SJCRH30 (cell line): ENCODE measurements at places on chromosomes 3 and 15.
A peak's percentile ranks its signal among the peaks of the same experiment; 100 is the strongest.

- DNase-seq: no peak
Observed at GRCh38 chr15:35282965-35283496, 197.9 kb upstream of the NANOGP8 start.

DNA sequence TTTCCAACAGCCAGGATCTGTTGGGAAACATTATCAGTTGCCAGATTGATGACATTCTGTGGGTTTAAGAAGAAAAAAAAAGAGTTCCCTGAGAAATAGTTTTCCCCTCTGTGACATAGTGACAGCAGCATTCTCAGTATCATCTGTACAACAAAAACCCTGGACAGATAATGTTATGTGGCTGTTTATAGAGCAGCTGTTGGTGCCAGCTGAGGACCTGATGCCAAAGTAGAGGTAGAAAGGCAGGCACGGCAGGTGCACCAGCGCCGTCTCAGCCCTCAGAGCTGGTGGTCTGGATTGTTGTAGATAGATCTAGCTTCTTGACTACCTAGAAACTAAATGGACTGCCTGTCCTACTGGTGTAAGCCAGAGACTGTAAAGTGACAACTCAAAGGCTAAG, 56.2 kb upstream of the FILIP1L start:
- no peak for DNase-seq

DNA sequence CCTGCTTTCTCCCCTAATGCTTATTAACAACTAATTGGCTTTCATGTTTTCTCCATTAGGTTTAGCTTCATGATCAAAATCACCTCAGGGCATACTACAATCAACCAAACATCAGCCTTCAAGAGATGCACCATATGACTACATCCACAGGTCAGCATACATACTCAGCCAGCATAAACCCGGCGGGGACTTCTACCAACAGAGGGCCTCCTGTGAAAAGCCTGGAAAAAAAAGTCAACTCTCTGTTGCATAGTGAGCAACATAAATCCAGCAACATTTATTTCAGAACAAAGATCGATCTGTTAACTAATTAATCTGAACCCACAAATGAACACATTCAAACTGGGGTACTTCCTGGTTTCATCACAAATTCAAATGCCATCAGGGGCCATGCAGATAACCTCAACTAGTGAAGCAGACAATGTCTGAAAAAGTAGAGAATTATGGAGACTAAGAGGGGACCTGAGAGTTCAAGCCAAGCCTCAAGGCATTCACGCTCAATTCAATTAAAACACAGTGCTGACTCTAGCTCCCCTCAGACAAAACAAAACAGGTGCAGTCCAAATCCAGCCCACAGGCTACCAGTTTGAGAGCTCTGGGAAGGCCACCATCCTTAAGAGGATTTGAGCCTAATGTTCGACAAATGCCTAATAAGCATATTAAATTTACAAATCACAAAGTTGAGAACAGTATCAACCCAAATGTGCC, 124.5 kb downstream of the MAGI1 start:
- peak; percentile 82 for DNase-seq

GRCh38 chr3:21477541-21478288, 273.3 kb downstream of the ZNF385D start:
- DNase-seq: no peak

DNA sequence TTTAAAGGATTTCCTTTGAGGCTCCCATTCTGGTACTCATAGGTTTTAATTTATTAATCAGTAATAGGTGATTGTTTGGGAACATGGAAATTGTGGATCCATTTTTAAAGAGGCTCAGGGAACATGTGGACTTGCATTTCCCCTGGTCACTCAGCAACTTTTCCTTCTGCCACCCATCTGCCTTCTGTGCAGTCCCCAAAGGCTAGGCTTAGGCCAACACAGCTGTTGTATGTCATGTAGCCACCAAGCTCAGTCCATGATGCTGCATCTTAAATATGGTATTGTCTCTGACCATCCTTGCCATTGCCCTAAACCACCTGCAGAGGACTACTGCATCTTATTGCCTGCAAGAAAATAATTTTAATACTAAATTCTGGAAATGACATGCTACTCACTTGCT, 416.7 kb upstream of the SEMA6D start:
- peak; percentile 61 for DNase-seq

DNA sequence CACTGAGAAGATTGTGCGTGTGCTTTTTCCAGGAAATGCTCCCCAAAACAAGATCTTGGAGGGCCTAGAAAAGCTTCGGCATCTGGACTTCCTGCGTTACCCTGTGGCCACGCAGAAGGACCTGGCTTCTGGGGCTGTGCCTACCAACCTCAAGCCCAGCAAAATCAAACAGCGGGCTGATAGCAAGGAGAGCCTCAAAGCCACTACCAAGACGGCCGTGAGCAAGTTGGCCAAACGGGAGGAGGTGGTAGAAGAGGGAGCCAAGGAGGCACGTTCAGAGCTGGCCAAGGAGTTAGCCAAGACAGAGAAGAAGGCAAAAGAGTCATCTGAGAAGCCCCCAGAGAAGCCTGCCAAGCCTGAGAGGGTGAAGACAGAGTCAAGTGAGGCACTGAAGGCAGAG, 4.8 kb downstream of the MAP1A start:
- DNase-seq: no peak

DNA sequence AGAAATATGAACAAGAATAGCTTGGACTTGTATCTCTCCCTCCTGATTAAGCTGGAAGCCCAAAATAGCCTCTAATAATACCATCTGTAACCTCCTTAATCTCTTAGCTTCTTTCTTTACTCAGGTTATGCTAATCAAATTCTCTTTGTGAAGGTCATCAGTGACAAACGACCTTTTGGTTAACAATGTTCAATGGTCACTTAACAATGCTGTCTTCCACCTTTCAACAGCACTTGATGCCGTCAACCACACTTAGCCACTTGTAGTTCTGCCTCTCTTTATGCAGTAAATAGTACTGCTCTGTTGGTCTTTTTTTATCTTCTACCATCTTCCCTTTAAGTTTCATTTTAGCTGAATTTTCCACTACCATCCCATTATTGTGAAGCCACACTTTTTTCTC, 476.6 kb upstream of the TGFBR2 start:
- no peak for DNase-seq

GRCh38 chr15:57607570-57608000, 15.9 kb downstream of the MYZAP start:
- DNase-seq: no peak

DNA sequence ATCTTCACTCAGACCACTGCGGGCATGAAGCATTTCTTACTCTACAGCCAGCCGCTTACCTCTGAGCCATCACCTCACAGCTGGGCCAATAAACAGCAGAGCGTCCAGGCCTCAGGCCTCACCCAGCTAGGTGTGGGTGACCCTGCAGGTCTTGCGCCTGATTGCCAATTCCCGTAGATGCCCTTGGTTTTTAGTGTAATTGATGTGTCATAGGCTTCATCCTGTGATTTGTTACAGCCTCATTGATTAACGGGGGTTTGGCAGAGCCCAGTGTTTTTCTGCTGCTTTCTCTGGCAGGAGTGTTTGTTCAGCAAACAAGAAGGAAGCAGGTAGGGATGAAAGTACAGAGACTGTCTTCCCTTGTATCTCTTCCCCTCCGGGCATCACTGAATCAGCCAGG, 49.6 kb upstream of the BNIP2 start:
- DNase-seq: no peak

GRCh38 chr15:80856400-80856799, 77.2 kb downstream of the CEMIP start:
- no peak for DNase-seq

GRCh38 chr15:60865507-60865906, 363.6 kb downstream of the RORA start:
- no peak for DNase-seq

DNA sequence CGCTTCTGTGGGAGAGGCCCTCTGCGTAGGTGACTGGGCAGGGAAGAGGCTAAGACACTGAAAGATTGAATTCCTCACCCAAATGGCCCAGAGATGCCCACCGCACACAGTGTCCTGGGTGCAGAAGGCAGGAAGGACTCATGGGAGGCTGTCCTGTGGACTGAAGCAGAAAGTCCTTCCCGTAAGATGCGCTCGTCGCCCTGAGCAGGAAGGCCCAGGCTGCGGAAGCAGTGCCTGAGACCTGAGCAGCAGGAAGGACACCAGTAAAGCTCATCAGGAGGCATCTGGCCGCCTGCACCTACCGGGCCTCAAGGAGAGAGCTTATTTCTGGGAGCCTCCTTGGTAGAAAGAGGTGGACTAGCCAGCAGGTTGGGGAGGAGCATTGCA, 3.3 kb downstream of the PAK6 start:
- no peak for DNase-seq

DNA sequence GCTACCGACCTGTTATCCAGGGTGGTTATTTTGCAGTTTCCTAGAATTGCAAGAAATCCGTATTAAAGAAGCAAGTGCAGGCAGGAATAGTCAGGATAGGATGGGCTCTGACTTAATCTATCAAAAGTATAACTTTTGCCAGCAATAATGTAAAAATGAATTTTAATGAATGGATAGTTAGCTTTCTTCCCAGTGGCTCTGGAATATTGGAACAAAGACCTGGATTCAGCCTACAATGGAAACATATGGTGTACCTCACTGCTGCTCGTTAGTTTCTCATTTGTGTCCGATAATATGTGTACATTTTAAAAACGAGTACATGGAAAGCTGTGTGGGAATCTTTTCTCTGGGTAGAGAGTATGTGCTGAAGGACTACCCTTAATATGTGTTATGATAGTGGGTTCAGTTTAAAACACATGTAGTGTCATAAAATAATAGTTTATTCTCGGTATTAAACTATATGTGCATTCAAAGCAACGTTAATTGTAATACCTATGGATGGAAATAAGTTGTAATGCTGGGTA, 805 bp downstream of the SERPINI1 start:
- no peak for DNase-seq

- no peak for DNase-seq
Observed at GRCh38 chr15:85941186-85941855, 138.3 kb upstream of the AGBL1 start.

- DNase-seq: no peak
Observed at GRCh38 chr3:107523289-107523538, 452 bp downstream of the BBX start.

GRCh38 chr15:73196113-73196512, 143.8 kb downstream of the NEO1 start:
- DNase-seq: no peak

DNA sequence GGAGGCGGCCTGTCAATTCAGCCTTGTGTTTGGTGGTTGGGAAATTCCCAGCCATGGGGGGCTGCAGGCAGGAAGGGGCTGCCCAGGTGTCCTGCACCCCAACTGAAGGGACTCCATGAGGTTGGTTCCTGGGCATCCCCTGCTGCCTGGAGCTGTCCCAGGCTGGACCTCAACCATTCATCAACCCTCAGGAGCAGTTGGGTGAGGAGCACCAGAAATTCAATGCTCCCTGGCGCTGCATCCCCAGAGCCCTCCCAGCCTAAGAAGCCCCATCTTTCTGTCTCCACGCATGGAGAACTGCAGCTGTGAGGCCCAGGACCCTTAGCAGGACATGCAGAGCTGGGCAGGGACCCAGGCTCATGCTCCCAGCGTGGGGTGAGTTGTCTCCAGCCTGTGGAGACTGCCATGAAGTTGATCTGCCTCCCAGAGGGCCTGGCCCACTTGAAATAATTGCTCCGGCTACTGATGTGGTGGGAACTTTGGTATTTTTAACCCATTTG, 8.0 kb upstream of the SEMA3B start:
- DNase-seq: peak; percentile 66

DNA sequence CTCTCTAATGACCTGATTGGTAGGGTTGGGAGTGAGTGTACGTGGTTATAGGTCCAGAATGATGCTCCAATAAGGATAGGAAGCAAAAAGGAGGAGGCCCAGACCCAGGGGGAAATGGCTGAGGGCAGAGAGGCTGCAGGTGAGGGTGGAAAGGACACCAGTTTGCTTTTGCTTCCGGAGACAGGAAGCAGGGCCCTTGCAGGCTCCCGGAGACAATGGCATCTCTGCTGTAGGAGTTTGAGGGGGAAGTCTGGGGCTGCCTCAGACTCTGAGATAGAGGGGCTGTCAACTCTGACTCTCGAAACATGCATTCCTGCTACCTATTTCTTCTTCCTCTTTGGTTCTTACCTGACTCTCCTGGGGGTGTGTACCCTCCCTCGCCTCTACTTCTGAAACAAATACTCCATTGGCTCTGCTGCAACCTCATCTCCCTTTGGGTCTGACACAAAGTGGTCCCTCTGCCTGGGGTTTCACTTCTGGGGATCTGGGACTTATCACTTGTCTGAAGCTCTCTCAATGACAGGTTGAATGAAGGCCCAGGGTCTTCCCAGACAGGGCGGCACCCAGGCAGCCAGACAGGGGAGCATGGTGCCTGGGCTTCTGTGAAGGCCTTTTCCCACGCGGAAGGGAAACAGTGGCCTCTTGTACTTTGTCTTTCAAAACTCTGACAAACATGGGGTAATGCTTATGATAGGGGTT, 61.5 kb downstream of the CHRD start:
- no peak for DNase-seq

- DNase-seq: no peak
Observed at GRCh38 chr3:169389211-169389924, 274.1 kb downstream of the MECOM start.

GRCh38 chr3:65828706-65829105, 210.0 kb downstream of the MAGI1 start:
- no peak for DNase-seq

GRCh38 chr15:31254431-31255175, 72.0 kb upstream of the KLF13 start:
- peak; percentile 50 for DNase-seq

DNA sequence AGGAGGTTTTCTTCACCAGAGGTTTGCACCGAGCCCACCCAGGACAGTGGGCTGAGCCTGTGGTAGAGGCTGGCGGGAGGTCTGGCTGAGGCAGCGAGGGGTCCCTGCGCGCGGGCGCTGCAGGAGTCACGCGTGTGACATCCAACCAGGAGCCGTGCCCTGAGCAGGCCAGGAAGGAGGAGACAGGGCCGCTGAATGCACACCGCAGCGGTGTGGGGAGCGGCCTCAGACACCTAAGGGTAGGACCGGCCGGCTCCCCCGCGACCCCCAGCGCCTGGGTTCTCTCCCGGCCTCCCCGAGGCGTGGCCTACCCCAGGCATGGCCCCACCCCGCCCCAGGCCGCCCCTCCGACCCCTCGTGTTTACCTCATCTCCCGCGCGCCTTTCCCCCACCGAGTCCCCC, 412 bp downstream of the SLC41A3 start:
- DNase-seq: peak; percentile 64

DNA sequence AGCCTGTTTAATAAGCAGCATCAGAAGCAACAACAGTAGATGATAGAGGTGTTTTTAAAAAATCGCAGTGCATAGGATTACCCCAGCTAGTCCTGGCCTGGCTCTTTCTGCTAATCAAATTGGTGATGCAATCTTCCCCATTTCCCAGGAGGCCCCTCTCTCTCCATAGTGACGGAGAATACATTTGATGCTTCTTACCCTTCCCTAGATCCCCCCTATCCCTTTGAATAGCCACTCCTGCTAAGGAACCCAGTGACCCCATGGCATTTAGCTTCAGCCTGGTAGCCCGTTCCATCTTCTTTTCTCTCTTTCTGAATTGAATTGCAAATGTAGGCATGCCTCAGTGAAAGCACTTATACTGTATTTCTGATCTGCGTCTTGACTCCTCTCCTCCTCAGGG, 223.6 kb upstream of the GAP43 start:
- no peak for DNase-seq

GRCh38 chr15:50057905-50058639, 61.0 kb downstream of the ATP8B4 start:
- DNase-seq: peak; percentile 10
